ENCODE measurements at places on chromosomes 16 and 17.

DNA sequence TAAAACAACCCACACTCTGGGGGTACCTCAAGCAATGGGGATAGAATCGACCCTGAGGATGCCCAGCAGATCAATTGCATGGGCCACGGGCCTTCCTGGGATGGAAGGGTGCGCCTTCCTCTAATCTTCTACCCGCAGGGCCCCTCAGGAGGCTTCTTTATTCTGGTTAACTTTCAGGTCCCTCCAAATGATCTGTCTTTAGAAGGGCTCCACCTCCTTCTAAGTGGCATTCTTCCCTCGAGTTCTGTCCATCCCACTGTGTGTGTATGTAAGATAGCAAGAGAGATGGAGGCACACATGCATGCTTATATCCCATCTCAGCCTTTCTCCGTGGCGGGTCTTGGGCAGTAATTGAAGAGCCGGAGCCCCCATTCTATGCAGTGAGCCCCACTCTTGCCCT is 125.7 kb downstream of the MRM1 start:
- peak; percentile 47 for DNase-seq

- peak; percentile 6 for DNase-seq
Observed at GRCh38 chr16:14202697-14203096, 131.6 kb downstream of the MRTFB start.

- no peak for DNase-seq
Observed at GRCh38 chr17:45432405-45433158, at the start of gene ARHGAP27. ARHGAP27 (minus strand) TSS chr17:45432870; CDS start chr17:45430279, 2,591 bp downstream.

GRCh38 chr17:82781894-82782274 is 30.0 kb downstream of the TBCD start:
- DNase-seq: peak; percentile 72

DNA sequence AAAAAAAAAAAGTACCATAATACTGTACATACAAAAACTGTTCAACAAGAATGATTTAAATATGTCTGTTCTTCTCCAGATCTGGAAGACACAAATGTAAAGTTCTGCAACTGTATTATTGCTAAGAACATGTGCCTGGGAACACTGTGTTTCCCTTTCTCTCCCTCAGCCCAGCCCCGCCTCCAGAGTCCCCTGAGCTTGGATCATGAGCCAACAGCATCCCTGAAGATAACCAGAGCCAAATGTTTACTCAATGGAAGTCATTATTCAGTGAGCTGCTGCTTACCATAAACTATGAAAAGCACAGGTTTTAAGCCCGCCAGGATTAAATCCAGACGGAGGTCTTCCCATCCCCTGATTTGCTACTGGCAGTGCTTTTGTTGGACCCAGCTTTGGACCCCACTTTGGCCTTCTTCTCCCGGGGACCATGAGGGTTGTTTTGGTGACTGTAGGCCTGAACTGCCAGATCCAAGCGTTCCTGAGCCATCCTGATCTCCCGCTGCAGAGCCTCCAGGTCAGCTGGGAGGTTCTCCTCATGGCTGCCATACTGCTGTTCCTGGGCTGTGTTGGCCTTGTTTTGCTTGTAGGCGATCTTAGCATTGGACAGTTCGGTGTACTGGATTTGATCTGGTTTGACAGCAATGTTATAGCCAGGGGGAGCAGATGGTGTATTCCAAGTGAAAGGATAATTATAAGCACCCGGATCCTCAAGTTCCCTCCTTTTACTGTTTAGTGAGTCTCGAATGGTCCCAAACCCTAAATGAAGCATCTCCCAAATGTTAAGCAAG is 25.6 kb downstream of the GJC1 start:
- no peak for DNase-seq

DNA sequence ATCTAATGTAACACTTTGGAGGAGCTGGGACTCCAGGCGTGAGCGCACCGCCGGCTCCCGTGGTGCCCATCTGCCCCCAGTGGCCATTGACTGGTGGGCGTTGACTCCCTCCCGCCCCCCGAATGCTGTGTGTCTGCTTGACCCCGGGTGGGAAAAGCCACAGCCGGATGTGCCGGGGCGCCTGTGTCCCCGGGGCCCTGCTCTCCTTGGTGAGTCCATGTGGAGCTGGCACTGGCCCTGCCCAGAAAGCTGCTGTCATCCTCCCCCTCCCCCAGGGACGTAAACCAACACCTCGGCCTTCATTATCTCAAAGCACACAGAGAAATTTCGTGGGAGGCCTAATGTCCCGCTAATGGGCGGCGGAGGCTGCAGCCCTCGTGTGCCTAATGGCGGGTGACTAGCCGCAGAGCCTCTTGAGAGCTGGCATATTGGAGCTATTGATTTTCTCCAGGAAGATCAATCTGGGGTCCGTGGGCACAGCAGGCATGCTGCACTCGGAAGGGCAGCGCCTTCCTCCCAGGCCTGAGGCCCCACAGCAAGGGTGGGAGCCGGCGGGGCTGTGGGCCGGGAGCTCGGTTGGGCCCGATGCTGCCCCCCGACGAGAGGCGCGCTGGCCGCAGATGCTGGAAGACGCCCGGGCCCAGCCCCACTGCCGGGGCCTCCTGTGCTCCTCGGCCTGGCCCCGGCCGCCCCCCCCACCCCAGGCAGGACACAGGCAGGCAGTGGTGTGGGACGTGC is 4.0 kb upstream of the PERCC1 start:
- peak; percentile 8 for DNase-seq

DNA sequence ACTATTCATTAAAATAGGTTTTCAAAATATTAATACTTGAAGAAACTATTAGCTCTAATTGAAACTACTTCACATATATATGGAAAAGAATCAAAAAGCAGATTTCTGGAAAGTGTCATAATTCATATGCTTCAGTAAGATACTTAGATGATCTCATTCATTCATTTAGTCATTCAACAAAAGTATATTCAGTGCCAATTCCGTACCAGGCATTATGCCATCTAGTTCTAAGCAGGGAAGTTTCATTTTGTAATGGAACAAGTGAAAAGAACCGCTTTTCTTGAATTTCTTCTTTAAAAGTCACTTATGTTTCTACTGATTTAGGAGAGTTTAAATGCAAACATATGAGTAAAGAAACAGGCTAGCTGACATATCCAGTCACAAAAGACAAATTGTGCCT is 118.3 kb upstream of the FAM20A start:
- DNase-seq: no peak

GRCh38 chr17:77510133-77510796 is 369.5 kb downstream of the SEC14L1 start:
- DNase-seq: no peak

DNA sequence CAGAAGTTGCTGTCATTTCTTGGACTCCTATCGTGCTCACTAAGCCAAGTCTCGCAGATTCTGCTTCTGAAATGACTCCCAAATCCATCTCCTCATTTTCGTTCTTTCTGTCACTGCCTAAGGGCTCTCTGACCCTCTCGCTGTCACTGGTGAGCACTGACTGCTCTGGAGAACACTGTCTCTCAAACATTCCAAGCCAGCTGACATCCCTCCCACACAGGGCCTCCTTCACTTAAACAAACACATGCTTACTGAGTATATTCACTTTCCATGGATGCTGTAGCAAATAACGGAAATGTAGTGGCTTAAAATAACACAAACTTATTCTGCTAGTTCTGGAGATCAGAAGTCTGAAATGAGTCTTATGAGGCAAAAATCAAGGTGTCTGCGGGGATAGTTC is 18.8 kb downstream of the CACNG1 start:
- no peak for DNase-seq

DNA sequence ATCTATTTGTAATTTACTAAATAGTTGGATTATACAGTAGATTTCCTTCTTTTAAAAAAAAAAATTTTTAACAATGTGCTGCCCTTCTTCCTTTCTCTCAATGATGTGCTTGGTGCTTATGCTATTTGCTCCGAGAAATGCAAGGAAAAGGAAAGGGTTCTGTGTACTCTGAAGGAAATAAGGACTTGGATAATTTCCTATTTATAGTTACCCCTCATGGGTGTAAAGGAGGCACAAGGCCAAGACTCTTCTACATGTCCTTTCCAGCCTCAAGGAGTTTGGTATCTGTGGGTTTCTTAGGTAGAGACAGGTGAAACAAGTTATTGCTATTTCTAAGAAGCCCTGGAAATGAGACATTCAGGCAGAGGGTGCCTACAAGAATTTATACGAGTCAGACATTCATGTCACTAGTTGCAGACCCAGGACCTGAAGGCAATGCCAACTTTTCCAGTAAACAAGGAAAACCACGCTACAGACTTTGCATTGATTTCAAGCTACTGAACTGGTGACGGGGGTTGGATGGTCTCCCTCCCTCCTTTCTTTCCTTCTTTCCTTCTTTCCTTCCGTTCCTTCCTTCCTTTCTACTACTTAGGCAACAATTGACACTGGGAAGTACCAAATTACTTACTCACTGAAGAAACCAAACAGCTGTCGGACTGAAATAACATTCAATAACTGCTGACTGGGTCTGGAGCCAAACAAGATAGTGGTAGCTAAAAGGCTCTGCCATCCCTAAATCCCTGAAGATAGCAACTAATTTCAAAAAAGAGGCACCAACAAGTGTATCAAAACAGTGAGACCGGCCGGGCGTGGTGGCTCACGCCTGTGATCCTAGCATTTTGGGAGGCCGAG is 33.8 kb upstream of the GHDC start:
- DNase-seq: no peak

- DNase-seq: no peak
Observed at GRCh38 chr17:65902831-65903522, 289.0 kb downstream of the CEP112 start.

GRCh38 chr16:52054326-52054725 is 492.6 kb downstream of the TOX3 start:
- DNase-seq: no peak

DNA sequence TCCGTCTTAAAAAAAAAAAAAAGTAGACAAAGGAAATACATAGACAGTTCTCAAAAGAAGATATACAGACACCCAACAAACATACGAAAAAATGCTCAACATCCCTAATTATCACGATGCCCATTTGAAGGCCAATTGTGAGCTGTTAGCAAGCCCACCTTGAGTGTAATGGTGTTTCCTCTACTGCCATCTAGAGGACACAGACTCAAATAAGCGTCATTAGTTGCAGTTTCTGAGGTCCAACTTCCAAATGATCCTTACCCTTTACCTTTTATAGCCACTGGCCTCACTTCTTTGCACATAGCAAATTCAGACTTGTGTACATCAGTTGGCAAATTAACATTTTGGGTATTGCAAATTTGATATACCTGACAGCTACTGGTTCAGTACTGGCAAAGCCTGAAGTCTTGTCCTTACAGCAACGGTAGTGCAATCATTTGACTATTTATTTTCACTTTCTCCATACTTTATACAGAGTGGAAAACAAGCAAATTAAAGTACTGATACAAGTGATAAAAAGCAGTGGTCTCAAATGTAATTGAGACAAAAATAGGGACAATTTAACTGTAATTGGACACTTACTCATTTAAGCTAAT is 536.3 kb upstream of the EEF2KMT start:
- peak; percentile 4 for DNase-seq

- no peak for DNase-seq
Observed at GRCh38 chr17:70855401-70856054, 686.2 kb downstream of the KCNJ2 start.

DNA sequence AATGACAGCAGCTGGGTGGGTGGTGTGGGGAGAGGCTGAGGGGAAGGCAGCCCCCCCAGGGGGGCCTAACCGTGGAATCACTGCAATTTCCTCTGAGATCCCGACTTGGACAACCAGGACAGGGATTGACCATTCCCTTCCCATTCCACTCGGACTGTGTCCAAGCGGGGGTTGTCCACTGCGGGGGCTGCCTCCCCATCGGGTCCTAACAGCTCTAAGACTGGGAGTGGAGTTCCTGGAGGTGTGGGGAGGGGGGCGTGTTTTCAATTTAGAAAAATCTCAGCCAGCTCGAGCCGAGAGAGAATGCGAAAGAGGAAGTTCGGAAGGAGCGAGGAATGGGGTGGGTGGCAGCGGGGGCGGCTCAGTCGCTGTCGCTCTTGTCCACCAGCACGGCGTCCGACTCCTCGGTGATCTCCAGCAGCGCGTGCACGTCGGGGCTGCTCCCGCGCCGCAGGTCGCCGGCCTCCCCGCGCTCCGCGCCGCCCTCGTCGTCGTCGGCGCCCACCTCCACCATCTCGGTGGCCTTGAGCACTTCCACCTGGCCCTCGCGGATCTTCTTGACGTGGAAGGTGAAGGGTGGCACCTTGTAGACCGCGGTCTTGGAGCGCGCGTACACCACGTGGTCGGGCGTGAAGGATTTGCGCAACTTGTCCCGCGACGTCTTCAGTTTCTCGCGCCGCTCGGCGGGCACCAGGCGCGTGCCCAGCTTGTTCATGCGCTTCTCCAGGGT is 16.2 kb upstream of the STAT3 start:
- DNase-seq: no peak

DNA sequence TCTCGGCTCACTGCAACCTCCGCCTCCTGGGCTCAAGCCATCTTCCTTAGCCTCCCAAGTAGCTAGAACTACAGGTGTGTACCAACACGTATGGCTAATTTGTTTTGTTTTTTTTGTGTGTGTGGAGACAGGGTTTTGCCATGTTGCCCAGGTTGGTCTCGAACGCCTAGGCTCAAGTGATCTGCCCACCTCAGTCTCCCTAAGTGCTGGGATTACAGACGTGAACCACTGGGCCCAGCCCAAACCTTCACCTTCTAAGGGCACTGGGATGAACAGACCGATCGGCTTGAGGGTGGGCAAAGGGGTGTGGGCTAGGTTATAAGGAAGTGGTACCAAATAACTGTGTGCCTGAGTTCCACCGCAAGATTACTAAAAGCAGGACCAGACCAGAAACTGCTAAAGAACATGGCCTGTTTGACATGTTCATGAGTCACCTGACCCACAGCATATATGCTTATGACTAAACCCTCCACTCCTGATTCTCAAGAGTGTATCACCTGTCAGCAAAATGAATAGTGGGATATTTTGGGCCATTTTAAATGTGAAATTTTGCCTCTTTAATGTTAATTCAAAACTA is 8.1 kb downstream of the TMEM97 start:
- no peak for DNase-seq

DNA sequence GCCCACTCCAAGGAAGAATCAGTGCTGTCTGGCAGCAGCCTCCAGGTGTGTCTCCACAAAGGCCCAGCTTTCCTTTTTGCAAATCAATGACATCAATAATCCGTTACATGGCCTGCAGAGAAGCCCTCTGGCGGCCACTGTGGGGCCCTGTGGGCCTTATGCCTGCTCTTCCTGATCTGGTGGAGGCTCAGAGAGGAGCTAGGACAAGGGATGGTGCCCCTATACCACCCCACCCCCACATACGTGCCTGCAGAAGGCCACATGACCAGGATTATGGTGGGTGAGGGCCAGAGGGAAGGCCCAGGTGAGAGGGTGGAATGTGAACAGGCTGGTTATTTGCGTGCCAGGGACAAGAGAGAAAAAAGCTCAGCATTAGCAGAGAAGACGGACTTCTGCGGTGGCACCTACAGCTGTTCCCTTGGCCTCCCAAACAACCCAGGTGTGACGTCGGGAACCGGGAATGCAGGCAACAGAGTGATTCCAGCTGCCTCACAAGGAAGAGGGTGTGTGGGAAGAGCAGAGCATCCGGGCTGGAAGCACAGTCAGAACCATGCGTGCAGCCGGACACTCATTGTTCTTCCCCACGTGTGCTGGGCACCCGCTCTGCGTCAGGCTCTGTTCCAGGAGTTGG is 22.5 kb downstream of the EIF4A3 start:
- DNase-seq: no peak
